ENCODE measurements at places on chromosomes 12 and 14. TPM values are rescaled to one million over a fixed set of nuclear protein-coding genes. Genes with fewer than 3 reads are reported as not detected.

DNA sequence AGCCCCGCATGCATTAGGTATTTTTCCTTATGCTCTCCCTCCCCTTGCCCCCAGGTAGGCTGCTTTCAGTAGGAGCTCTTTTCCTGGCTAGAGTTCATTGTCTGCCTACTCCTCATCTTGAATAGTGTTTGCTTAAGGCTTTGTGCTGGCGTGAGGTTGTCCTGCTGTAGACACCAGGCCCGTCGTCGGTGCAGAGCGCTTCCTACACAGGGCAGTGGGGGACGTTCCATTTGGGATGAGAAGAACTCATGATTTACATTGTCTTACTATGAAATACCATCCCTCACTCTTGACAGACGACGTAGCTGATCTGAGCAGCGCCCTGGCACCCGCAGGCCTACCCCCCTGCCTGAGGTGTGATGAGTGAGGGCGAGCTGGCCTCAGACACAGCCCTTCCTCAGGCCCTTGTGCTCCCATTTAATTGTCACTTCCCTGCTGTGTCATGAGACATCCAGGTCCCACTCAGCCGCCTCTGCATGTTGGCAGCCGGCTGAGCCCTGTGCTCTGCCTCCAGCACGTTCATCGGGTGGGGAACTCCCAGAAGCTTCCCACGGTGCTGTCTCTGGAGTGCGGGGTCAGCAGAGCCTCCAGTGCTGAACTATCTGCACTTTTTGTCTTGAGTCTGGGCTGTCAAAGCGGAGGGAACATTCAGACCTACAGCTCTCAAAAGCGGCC, 76.0 kb downstream of the WDR20 start:
- no peak for DNase-seq
- H3K36me3 ChIP-seq = peaks cover 20% of the 10 kb centered on the region

DNA sequence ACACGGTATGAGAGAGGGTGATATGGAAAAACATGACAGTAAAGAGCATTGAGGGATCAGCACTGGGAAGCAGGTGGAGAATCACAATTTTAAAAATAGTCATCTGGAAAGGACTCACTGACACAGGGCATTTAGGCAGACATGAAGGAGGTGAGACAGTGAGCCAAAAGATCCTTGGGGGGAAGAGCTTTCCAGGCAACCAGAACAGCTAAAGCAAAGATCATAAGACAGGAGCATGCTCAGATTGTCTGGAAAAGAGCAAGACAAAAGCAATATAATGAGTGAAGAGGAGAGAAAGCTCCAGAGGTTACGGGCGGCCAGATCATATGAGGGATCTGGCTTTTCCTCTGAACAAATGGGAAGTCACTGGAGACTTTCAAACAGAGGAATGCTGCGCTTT, 63.9 kb downstream of the DENND5B start:
- no peak overlapping the region for H3K4me3 ChIP-seq
- no peaks in the 10 kb centered on the region for H3K4me1 ChIP-seq
- DNase-seq = no peak
- H3K27me3 ChIP-seq = peaks cover 4% of the 10 kb centered on the region
- H3K36me3 ChIP-seq = no peaks in the 10 kb centered on the region

DNA sequence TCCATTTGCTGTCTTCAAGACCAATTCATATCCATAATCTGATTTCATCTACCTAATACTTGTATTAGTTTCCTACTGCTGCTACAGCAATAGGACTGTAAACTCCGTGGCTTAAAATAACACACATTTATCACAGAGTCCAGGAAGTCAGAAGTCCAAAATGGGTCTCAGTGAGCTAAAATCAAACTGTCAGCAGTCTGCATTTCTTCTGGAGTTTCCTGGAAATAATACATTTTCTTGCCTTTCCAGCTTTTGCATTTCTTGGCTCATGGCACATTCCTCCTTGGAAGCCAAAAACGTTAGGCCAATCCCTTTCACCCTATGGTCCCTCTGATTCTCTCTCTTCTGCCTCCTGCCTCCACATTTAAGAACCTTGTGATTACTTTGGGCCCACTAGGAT, 239.8 kb downstream of the PRKD1 start:
- no peak for DNase-seq
- H3K27me3 ChIP-seq = no peaks in the 10 kb centered on the region
- H3K4me3 ChIP-seq = no peak overlapping the region
- no peaks in the 10 kb centered on the region for H3K36me3 ChIP-seq

DNA sequence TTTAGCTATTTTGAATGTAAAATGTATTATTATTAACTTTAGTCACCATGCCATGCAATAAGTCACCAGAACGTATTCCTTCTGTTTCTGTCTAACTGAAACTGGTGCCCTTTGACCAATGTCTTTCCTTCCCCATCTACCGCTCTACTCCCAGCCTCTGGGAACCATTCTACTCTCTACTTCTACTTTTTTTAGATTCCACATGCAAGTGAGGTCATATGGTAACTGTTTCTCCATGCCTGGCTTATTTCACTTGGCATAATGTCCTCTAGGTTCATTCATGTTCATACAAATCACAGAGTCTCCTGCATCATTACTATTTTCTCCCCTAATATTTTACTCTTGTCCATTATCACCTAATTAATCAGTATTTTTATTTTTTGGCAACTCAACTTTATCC, 160.1 kb downstream of the TMX1 start:
- H3K27me3 ChIP-seq = peaks cover 8% of the 10 kb centered on the region
- H3K36me3 ChIP-seq = no peaks in the 10 kb centered on the region
- no peak overlapping the region for H3K27ac ChIP-seq
- H3K4me3 ChIP-seq = no peak overlapping the region

- H3K36me3 ChIP-seq = peaks cover 17% of the 10 kb centered on the region
- H3K4me3 ChIP-seq = peak overlapping the region; percentile 98
- no peak for DNase-seq
- no peak overlapping the region for H3K27ac ChIP-seq
- H3K27me3 ChIP-seq = no peaks in the 10 kb centered on the region
Observed at GRCh38 chr14:23097786-23098185, 2.5 kb downstream of the C14orf119 start.

DNA sequence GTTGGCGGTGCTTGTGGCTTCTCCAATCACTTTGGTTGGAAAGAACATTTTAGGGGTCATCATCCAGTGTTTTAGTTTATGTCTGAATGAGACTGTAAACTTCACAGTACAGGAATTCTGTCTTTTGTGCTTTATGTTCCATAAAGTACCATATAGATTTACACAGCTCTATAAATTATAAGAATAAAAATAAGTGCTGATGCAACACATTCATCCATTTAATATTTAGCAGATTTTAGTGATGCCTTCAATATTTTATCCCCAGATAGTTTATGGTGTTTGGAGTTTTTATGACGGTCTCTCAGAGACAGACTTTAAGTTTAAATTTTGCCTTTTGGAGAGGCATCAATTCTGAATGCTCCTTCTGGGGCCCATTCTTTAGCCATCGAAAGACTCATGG, 385.2 kb downstream of the ATP23 start:
- H3K36me3 ChIP-seq = no peaks in the 10 kb centered on the region
- H3K27ac ChIP-seq = no peak overlapping the region
- no peaks in the 10 kb centered on the region for H3K27me3 ChIP-seq
- no peaks in the 10 kb centered on the region for H3K4me1 ChIP-seq
- no peak overlapping the region for H3K4me3 ChIP-seq
- DNase-seq = no peak

DNA sequence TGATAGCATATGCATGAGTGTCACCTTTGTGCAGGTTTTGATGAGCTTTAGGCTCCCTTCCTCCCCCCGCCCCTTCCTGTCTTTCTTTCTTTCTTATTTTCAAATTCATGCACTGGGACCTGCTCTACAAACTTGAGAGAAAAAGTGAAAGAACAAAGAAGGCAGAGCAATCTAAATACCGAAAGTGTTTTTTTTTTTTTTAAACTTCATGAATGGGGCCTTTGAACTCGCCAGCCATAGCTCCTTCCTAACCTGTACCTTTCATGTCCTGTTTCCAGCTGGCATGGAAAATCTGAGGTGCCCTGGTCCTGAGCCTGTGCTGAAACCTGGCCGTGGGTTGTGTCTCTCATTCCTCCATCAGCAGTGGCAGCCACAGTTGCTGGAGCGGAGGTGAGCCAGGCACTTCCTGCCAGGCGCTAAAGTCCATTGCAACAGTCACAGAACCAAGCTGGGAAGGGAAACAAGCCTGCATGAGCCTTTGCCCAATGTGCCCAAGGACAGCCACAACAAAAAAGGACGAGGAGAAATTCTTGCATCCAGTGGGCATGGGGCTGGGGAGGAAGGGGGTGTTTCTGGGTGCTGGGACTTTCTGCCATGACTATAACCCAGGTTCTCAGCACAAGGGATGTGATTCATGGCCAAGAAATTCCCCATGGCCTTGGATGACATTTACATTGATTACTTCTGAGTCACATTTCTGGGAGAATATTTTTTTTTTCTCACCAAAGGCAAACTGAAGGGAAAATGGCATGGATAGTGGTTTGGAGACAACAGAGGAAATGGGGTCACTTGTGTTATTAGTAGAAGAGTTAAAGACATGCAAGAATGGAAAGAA, 102.7 kb downstream of the TMEM30B start:
- no peak overlapping the region for H3K27ac ChIP-seq
- H3K4me1 ChIP-seq = no peaks in the 10 kb centered on the region

DNA sequence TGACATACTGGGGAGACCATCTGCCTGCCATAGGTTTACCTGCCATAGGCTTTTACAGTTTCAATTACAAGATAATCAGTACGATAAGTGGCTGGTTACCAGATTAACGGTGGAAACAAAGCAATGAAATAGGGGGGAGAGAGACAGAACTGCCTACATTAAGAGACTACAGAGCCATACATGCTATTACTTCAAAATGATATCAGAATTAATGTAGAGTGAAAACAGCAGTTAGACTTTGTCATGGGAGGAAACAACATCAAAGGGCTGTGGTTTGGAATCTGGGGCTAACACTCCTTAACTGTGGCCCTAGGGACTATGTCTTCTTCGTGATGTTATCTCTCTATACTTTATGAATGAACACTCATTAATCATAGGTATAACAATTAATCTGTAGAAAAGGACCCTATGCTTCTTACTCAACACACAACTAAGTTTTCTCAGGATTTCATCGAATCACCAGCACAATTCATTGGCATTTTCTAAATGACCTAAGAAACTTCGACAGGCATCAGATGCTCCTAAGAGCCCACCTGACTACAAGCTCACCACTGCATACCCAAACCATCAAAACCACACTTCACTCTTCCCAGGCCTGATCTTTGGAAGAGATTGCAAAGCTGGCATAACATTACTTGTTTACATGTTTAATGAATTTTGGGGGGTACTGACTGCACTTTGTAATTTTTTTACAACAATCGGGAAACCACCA, 475.6 kb upstream of the SOX5 start:
- H3K4me1 ChIP-seq = no peaks in the 10 kb centered on the region
- H3K4me3 ChIP-seq = no peak overlapping the region
- H3K36me3 ChIP-seq = no peaks in the 10 kb centered on the region
- no peak for DNase-seq
- H3K27ac ChIP-seq = no peak overlapping the region
- H3K27me3 ChIP-seq = no peaks in the 10 kb centered on the region

GRCh38 chr12:92544322-92544721, 158.5 kb upstream of the PLEKHG7 start:
- DNase-seq = no peak
- H3K4me3 ChIP-seq = no peak overlapping the region
- H3K27ac ChIP-seq = no peak overlapping the region
- H3K27me3 ChIP-seq = no peaks in the 10 kb centered on the region
- peaks cover 19% of the 10 kb centered on the region for H3K4me1 ChIP-seq
- H3K36me3 ChIP-seq = no peaks in the 10 kb centered on the region

DNA sequence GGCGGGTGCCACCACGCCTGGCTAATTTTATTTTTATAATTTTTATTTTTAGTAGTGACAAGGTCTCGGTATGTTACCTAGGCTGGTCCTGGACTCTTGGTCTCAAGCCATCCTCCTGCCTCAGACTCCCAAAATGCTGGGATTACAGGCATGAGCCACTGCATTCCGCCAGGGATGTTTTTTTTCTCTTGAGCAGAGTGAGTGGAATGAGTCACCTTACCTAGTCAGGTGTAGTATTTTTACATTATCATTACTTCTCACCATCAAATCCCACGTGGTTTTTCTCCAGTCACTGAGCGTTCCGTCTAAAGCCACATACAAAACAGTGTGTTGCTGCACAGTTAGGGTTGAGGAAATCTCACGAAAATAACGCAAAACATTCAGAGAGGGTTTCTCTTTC, 870 bp upstream of the TBPL2 start:
- no peaks in the 10 kb centered on the region for H3K27me3 ChIP-seq
- no peak overlapping the region for H3K4me3 ChIP-seq
- no peak overlapping the region for H3K27ac ChIP-seq
- H3K36me3 ChIP-seq = no peaks in the 10 kb centered on the region
- no peak for DNase-seq

GRCh38 chr14:75168586-75169335, 7.7 kb downstream of the TMED10 start:
- DNase-seq = no peak
- H3K36me3 ChIP-seq = no peaks in the 10 kb centered on the region
- no peaks in the 10 kb centered on the region for H3K27me3 ChIP-seq
- H3K4me3 ChIP-seq = no peak overlapping the region
- peaks cover 14% of the 10 kb centered on the region for H3K4me1 ChIP-seq
- H3K27ac ChIP-seq = no peak overlapping the region

GRCh38 chr14:99213101-99213500, 58.9 kb downstream of the BCL11B start:
- peaks cover 97% of the 10 kb centered on the region for H3K4me1 ChIP-seq
- H3K4me3 ChIP-seq = peak overlapping the region; percentile 77
- no peaks in the 10 kb centered on the region for H3K27me3 ChIP-seq

GRCh38 chr14:65588426-65589140, 176.1 kb downstream of the FUT8 start:
- no peak for DNase-seq
- no peaks in the 10 kb centered on the region for H3K27me3 ChIP-seq
- H3K4me3 ChIP-seq = no peak overlapping the region
- no peak overlapping the region for H3K27ac ChIP-seq

- DNase-seq = peak; percentile 13
- H3K27ac ChIP-seq = no peak overlapping the region
- peaks cover 40% of the 10 kb centered on the region for H3K27me3 ChIP-seq
- H3K36me3 ChIP-seq = no peaks in the 10 kb centered on the region
Observed at GRCh38 chr12:31589598-31589903, 1.4 kb downstream of the DENND5B start.

FLRT2 gene
- total RNA-seq = not detected

CCDC198 gene
- total RNA-seq = not detected

BRF1 gene
- 58.9 TPM for total RNA-seq

ADGRD1 gene
- total RNA-seq = not detected

PUS1 gene
- 26.0 TPM for total RNA-seq

MMP14 gene
- 1.0 TPM for total RNA-seq

GPR132 gene
- total RNA-seq = 94.5 TPM

PZP gene
- not detected for total RNA-seq

CSRNP2 gene
- 32.8 TPM for total RNA-seq

TPH2 gene
- not detected for total RNA-seq

NGB gene
- total RNA-seq = not detected

ZFC3H1 gene
- 155 TPM for total RNA-seq
